Immature natural killer cell (primary cell): ENCODE measurements at places on chromosomes 5 and 9.
A peak's percentile ranks its signal among the peaks of the same experiment; 100 is the strongest.

GRCh38 chr5:72325566-72326305 is 5.6 kb downstream of the PTCD2 start:
- H3K4me1 ChIP-seq: peaks cover 3% of the 10 kb centered on the region
- H3K36me3 ChIP-seq: peaks cover 49% of the 10 kb centered on the region
- no peak overlapping the region for H3K4me3 ChIP-seq

GRCh38 chr9:132551556-132551955 is 30.9 kb upstream of the BARHL1 start:
- no peak for DNase-seq
- no peaks in the 10 kb centered on the region for H3K36me3 ChIP-seq
- H3K27me3 ChIP-seq: peaks cover 18% of the 10 kb centered on the region
- H3K27ac ChIP-seq: no peak overlapping the region
- H3K4me1 ChIP-seq: no peaks in the 10 kb centered on the region

- no peaks in the 10 kb centered on the region for H3K27me3 ChIP-seq
- no peak for DNase-seq
- no peaks in the 10 kb centered on the region for H3K36me3 ChIP-seq
Measured at GRCh38 chr5:27130587-27130986, 92.2 kb upstream of the CDH9 start.

GRCh38 chr5:77151501-77151900 is 59.0 kb upstream of the PDE8B start:
- no peak overlapping the region for H3K4me3 ChIP-seq
- H3K4me1 ChIP-seq: no peaks in the 10 kb centered on the region
- H3K36me3 ChIP-seq: no peaks in the 10 kb centered on the region
- DNase-seq: no peak

- no peak for DNase-seq
- H3K27me3 ChIP-seq: no peaks in the 10 kb centered on the region
Measured at GRCh38 chr5:180007582-180007981, 64.0 kb downstream of the RNF130 start.

GRCh38 chr5:40017918-40018317 is 593.1 kb upstream of the DAB2 start:
- no peak overlapping the region for H3K27ac ChIP-seq
- DNase-seq: no peak
- peaks cover 3% of the 10 kb centered on the region for H3K36me3 ChIP-seq
- H3K27me3 ChIP-seq: peaks cover 4% of the 10 kb centered on the region
- no peak overlapping the region for H3K4me3 ChIP-seq
- no peaks in the 10 kb centered on the region for H3K4me1 ChIP-seq

- H3K36me3 ChIP-seq: no peaks in the 10 kb centered on the region
- no peak overlapping the region for H3K4me3 ChIP-seq
- no peak overlapping the region for H3K27ac ChIP-seq
Measured at GRCh38 chr9:31799953-31800609, 584.4 kb upstream of the ACO1 start.

- peak overlapping the region; percentile 3 for H3K27ac ChIP-seq
- DNase-seq: no peak
- H3K27me3 ChIP-seq: no peaks in the 10 kb centered on the region
Measured at GRCh38 chr9:82101475-82101874, 112.9 kb downstream of the SPATA31D1 start.

DNA sequence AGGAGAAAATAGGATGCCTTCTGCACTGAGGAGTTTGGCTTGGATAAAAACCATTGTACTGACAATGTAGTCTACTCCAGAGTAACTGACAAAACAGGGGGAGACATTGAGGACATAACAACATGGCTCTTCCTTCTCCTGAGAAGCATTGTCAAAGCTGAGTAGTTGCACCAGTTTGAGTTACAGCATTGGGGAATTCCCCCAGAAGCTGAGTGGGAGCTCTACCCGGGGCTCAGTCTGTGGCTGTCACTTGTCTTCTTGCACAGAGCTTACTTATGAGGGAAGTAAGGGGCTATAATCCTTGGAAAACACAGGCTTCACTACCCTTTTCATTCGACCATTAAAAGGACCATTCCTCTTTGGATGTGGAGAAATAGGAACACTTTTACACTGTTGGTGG is 21.2 kb downstream of the HSPB3 start:
- DNase-seq: no peak
- H3K27ac ChIP-seq: no peak overlapping the region
- no peaks in the 10 kb centered on the region for H3K4me1 ChIP-seq
- no peak overlapping the region for H3K4me3 ChIP-seq

DNA sequence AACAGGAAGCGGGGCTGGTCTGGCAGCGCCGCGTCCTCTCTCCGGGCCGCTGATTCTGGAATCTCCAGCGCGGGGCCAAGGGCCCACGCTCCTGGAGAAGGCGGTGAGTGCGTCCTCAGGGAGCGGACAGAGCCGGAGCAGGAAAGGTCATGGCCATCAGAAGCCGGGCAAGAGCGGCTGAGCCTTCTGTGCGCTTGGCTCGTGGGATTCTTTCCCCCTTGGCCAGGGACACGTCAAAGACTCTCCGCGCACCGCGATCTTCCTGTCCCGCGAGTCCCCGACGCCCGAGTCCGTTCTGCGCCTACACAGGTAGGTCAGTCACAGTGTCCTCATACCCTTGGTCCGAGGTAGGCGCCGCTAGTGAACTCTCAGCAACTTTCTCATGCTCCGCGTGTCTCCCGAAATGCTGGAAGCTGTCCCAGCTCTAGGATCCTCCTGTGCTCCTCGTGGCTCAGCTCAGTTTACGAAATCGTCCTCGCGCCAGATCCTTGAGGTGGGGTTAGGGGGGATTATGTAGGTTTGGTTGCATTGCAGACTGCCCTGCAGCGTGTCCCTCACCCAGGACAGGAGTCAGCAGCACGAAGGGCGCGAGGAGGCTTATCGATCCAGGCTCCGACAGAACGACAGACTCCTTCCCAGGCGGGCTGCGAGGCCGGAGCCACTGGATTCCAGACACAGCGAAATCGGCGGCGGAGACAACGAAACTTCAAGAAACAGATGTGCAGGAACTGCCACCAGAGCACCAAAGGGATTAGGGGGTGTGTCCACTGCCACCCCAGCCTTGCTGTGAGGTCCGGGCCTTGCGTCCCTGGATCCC is 8.7 kb downstream of the LHX6 start:
- no peaks in the 10 kb centered on the region for H3K36me3 ChIP-seq
- no peak overlapping the region for H3K4me3 ChIP-seq
- no peak for DNase-seq
- H3K27me3 ChIP-seq: peaks cover 50% of the 10 kb centered on the region
- H3K4me1 ChIP-seq: peaks cover 8% of the 10 kb centered on the region

DNA sequence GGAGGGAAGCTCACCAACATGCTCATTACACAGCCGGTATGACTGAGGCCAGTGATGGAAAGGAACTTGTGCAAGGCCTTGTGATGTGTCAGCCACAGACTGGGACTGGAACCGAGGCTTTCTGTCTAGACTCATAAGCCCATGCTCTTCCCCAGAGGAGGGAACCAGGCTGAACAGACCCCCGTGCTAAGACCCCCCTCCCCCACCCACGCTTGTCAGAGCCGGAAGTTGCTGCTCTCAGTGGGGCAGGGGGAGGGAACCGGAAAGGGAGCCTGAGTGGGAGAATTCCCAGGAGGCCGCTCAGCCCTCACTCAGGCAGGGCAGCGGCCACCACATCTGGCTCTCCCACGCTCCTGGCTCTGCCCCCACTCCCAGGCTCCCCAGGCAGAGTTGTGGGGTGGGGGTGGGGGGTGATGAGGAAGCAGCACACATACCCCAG is 4.1 kb upstream of the PDGFRB start:
- H3K4me1 ChIP-seq: peaks cover 18% of the 10 kb centered on the region
- H3K27ac ChIP-seq: no peak overlapping the region
- no peak overlapping the region for H3K4me3 ChIP-seq
- H3K27me3 ChIP-seq: peaks cover 7% of the 10 kb centered on the region

GRCh38 chr5:115666023-115666422 is 40.2 kb upstream of the TMED7 start:
- H3K27ac ChIP-seq: no peak overlapping the region
- H3K4me1 ChIP-seq: no peaks in the 10 kb centered on the region
- no peak for DNase-seq
- no peak overlapping the region for H3K4me3 ChIP-seq

- no peaks in the 10 kb centered on the region for H3K36me3 ChIP-seq
- no peak overlapping the region for H3K4me3 ChIP-seq
- DNase-seq: no peak
- peaks cover 4% of the 10 kb centered on the region for H3K27me3 ChIP-seq
- no peak overlapping the region for H3K27ac ChIP-seq
Measured at GRCh38 chr5:160242145-160242544, 12.8 kb downstream of the FABP6 start.

- H3K4me3 ChIP-seq: no peak overlapping the region
- peaks cover 4% of the 10 kb centered on the region for H3K27me3 ChIP-seq
- no peaks in the 10 kb centered on the region for H3K36me3 ChIP-seq
Measured at GRCh38 chr5:179176571-179177230, 116.5 kb downstream of the ZNF354C start.

DNA sequence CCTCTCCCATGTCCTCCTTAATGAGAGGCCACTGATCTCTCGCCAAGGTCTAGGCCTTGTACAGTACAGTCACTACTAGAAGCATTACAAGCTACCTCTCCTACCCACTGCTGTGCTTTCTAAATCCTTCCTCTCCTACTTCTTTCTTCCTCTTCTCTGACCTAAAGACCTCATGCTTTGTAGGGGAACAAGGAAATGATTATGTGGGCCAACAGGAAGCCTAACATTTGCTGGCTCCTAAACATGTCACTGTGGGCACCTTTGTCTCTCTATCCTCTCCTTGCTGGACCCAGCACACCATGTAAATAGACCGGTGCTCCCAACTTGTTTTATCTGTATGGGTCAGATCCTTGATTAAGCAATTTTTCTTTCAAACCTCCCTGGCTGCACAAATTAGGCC is 16.7 kb downstream of the SLC28A3 start:
- peaks cover 3% of the 10 kb centered on the region for H3K27me3 ChIP-seq
- no peak overlapping the region for H3K4me3 ChIP-seq
- H3K27ac ChIP-seq: no peak overlapping the region
- DNase-seq: no peak

GRCh38 chr5:166553778-166554177 is 1737.7 kb upstream of the WWC1 start:
- no peak overlapping the region for H3K4me3 ChIP-seq
- no peaks in the 10 kb centered on the region for H3K4me1 ChIP-seq
- DNase-seq: no peak
- H3K36me3 ChIP-seq: no peaks in the 10 kb centered on the region
- H3K27ac ChIP-seq: no peak overlapping the region
- no peaks in the 10 kb centered on the region for H3K27me3 ChIP-seq

GRCh38 chr9:9904041-9904440 is 708.8 kb downstream of the PTPRD start:
- no peaks in the 10 kb centered on the region for H3K36me3 ChIP-seq
- H3K27ac ChIP-seq: no peak overlapping the region
- no peak overlapping the region for H3K4me3 ChIP-seq
- no peaks in the 10 kb centered on the region for H3K4me1 ChIP-seq

GRCh38 chr5:142390334-142390733 is 65.5 kb upstream of the SPRY4 start:
- no peaks in the 10 kb centered on the region for H3K36me3 ChIP-seq
- H3K4me1 ChIP-seq: peaks cover 4% of the 10 kb centered on the region
- no peak for DNase-seq
- no peak overlapping the region for H3K4me3 ChIP-seq
- H3K27ac ChIP-seq: no peak overlapping the region

- H3K36me3 ChIP-seq: no peaks in the 10 kb centered on the region
- no peak for DNase-seq
- H3K27me3 ChIP-seq: peaks cover 2% of the 10 kb centered on the region
- H3K4me1 ChIP-seq: no peaks in the 10 kb centered on the region
- H3K27ac ChIP-seq: no peak overlapping the region
- H3K4me3 ChIP-seq: no peak overlapping the region
Measured at GRCh38 chr5:3531320-3531986, 64.2 kb upstream of the IRX1 start.

DNA sequence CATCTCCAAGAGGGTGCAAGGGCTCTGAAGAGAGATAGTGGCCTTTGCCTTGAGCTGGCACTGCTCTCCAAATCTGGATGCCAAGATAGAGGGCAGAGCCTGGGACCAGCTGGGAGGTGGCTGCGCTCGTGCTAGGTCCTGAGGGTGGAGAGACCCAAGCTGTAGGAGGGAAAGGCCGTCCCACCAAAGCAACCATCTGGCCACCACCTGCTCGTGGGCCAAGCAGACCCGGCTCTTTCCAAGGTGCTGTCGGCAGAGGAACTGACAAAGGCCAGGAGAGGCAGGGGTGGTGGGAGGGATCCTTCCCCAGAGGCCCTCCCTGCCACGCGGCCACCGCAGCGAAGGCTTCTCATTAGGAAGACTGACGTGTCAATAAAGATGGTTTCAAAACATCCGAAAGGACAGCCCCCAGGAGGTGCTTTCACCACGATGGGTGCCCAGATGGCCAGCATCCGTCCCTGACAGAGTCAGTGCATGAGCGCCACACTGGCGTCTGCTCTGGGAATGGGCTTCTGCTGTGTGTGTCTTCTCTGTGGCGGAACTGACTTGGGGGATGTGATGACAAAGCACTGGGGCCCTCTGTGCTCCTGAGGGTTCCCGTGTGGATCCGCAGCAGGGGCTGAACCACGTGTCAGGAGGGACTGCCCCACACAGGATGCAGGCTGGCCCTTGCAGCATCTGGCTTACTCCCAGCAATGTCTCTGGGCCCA is 213.5 kb downstream of the FANCC start:
- H3K27me3 ChIP-seq: no peaks in the 10 kb centered on the region
- H3K27ac ChIP-seq: no peak overlapping the region
- DNase-seq: no peak
- H3K4me1 ChIP-seq: no peaks in the 10 kb centered on the region

DNA sequence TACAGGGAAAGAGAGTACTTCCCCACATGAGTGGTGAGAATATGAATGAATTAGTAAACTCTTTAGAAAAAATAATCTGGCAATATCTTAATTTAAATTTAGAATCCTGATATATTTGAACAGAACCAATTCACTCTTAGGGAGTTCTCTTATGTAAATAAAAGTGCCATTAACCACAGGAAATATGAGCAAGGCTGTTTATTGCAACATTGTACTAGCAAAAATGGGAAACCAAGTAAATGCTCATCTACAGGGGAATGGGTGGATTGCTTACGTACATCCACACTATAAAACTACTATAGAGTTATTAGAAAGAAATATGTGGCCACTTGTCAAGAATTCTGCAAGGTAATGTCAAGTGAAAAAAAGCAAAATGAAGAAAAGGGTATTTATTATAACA is 274.5 kb downstream of the TLE1 start:
- H3K27ac ChIP-seq: no peak overlapping the region
- H3K4me3 ChIP-seq: no peak overlapping the region
- H3K36me3 ChIP-seq: no peaks in the 10 kb centered on the region
- DNase-seq: no peak
- H3K4me1 ChIP-seq: no peaks in the 10 kb centered on the region
- no peaks in the 10 kb centered on the region for H3K27me3 ChIP-seq
